Activated T-cell treated with anti-CD3 and anti-CD28 coated beads for 4 hours (primary cell): ENCODE measurements at places on chromosomes 6 and 20.

DNA sequence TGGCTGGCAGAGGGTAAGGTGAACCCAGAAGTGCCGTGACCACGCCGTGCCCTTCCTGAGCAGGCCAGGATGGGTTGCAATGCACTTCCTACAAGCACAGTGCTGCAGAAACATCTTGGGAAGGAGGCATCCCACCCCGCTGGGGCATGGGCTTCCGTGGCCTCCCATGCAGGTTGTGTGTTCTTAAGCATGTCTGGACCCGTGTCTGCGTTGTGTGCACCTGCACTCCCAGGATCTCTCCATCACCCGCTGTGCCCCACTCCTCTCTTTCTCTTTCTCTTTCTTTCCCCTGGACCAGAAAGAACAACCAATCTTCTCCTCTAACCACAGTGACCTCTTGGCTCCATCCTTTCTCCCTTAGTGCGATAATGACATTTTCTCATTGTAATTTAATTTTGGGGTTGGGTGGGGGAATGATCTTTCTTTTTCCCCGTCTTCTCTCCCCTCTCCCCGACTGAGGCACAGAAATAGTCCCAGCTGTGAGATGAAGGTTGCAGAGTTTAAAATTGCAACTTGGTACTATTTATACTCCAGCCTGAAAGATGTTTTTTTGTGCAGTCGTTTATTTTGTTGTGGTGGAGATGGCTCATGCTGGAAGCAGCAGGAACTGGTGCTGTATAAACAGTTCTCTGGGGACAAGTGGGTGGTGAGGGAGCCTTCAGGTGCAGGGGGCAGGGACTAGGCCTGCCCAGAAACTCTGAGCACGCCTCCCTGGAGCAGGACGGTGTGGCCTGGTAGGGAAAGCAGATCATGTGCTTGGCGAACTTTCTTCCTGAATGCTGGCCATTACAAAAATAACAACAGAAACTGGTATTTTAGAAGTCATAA, 20.5 kb downstream of the BCAS4 start:
- DNase-seq = no peak

DNA sequence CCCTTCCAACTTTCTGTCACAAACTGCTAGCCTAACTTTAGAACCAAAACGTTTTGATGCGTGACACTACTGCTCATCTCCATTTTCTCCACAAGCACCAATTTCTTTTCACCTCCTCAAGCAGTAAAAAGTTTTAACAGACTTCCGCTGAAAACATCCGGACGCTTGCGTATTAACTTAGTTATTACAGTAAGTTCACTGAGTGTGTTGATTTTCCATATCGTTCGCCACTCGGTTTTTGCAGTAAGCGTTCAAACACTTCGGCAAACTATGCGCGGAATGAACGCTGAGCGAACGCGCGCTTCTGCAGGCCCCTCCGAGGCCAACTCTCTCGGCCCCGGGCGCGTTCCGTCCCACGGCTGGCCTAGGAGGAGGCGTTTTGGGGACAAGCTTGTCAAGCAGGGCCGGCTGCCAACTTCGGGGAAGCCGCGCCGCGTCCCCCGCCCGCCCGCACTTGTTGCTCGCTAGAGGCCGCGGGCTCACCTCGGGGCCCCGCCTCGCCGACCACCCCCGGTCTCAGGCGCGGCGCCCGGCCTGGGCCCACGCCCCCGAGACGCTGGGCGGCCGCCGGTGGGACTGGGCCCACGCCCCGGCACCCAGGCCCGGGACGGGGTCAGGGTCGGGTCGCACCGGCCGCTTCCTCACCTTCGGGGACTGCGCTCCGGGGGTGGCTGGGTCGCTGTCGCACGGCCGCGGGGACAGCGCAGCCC, 945 bp downstream of the PHF10 start:
- peak; percentile 48 for DNase-seq

GRCh38 chr6:92977018-92977417, 442.3 kb downstream of the EPHA7 start:
- no peak for DNase-seq

DNA sequence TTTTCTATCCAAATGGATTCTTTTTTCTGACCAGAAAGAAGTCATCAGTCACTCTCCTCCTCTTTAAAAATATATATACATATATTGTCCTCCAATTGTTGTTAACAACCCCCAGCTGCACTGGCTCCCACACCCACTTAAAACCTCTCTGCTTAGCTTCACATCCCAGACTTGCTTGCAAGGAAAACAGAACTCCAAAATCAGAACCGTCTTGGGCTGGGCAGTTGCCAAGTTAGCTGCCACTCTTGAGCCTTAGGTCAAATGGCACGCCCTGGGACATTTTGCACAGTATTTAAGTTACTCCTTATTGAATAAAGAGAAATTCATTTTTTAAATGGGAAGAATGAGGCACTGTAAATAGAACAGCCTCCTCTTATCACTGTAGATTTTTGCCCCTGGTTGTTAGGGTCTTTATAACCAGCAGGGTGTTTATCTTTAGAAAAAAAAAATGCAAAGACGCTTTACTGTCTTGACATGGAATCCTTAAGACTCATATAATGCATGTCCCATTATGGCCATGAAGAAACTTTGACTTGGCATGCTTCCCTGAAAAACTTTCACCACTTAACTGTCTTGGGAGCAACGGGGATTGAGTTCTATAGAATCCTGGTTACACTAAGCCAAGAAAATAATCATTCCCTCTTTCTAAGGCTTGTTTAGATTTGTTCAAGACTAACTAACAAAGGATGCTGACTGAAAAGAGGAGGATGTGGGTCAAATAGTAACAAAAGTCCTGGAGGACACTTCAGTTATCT, 204.5 kb downstream of the ISM1 start:
- no peak for DNase-seq

GRCh38 chr6:6749702-6750491, 161.4 kb downstream of the LY86 start:
- peak; percentile 11 for DNase-seq

DNA sequence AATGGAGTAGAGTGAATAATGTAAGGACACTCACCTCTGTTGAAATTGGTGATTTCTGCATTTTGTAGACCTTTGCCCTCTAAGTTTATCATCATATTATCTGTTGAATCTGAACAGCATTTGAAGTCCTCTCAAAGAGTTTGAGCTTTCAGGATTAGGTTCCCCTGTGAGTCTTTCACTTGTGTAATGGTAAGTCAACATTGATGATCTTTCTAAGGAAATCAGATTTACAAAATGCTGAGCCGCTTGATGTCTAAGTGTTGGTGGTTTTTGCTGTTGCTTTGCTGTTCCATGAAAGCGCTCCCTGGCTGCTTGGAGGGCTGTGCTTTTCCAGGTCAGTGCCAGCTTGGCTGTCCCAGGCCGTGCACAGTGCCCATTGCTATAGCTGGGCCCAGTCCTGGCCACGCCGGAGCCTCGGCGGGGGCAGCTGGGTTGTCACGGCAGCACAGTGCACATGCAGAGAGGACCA, 33.8 kb upstream of the KIF25 start:
- no peak for DNase-seq

- DNase-seq = no peak
These were observed 37.5 kb downstream of the SRC start for GRCh38 chr20:37383229-37383989.
